ENCODE measurements at places on chromosomes 12 and 14.

GRCh38 chr14:50892255-50892654, 20.4 kb downstream of the ABHD12B start:
- no peak for DNase-seq

GRCh38 chr12:113347-113746, 46.8 kb downstream of the IQSEC3 start:
- DNase-seq: no peak

GRCh38 chr12:53071591-53072551, 7.3 kb downstream of the SPRYD3 start:
- no peak for DNase-seq

- no peak for DNase-seq
Measured at GRCh38 chr12:57127101-57127725, 1.1 kb upstream of the LRP1 start.

- DNase-seq: no peak
Measured at GRCh38 chr12:130992448-130992847, 38.7 kb downstream of the ADGRD1 start.

DNA sequence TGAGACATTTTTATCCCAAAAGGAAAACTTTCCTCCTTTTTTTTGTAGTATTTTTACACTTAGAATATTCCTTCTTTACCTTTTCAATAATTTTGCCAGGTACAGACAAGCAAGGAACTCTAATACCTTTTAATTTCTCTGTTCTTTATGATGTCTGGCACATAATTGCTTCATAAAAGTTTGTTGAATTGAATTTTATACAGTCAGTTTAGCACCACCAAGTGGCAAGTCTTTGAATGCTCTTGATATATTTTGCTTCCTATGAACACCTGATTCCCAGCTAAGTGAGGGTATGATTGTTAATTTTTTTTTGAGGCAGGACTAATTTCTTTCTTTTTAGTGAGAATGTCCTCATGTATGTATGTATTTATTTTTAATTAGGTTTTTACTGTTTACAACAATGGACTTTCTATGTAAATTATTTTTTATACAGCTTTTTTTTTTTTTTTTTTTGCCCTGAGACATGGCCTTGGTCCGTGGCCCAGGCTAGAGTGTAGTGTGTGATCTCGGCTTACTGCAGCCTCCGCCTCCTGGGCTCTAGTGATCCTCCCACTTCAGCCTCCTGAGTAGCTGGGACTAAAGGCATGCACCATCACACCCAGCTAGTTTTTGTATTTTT, 6.9 kb downstream of the TBC1D15 start:
- DNase-seq: no peak

- DNase-seq: no peak
Measured at GRCh38 chr14:97407701-97408407, 610.7 kb downstream of the VRK1 start.

DNA sequence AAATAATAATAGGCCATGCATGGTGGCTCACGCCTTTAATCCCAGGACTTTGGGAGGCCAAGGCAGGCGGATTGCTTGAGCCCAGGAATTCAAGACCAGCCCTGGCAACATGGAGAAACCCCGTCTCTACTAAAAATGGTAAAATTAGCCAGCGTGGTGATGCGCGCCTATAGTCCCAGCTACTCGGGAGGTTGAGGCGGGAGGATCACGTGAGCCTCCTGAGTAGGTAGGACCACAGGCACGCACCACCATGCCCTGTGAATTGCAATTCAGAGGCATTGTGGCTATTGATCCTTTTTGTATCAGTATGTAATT, 2.3 kb downstream of the ARHGDIB start:
- DNase-seq: no peak

GRCh38 chr12:3083921-3084347, 6.8 kb downstream of the TSPAN9 start:
- DNase-seq: no peak

GRCh38 chr12:115872919-115873357, 404.6 kb downstream of the MED13L start:
- no peak for DNase-seq

GRCh38 chr14:26867171-26867757, 269.4 kb upstream of the NOVA1 start:
- DNase-seq: no peak
